ENCODE measurements at places on chromosomes 11 and 22. TPM values are rescaled to one million over a fixed set of nuclear protein-coding genes. Genes with fewer than 3 reads are reported as not detected.

The PHOX2A gene
- total RNA-seq = not detected

DNA sequence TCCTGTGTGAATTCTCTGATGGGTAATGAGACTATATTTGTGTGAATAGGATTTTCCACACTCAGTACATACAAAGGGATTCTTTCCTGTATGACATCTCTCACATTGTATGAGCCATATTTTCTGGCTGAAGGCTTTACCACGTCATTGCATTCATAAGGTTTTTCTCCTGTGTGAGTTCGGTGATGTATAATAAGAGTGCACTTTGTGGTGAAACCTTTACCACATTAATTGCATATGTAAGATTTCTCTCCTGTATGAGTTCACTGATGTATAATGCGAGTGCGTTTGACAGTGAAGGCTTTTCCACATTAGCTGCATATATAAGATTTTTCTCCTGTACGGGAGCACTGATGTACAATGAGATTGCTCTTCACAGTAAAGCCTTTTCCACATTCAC, 455.4 kb upstream of the CNTN5 start:
- DNase-seq = no peak

DNA sequence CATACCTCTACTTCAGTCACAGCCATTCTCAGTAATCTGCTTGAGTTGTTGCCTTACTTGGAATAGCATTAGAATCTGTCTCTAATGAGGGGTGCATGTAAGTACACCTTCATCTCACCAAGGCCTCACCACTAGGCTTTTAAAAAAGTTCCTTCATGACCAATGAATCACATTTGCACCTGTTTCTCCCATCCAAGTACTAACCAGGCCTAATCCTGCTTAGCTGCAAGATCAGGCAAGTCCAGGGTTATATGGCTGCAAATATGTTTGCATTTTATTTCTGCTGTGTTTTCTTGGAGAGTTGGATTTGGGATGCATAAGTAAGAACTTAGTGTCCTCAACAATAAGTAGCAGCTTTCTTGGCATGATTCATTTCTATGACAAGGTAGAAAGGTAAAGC, 66.9 kb downstream of the BBOX1 start:
- no peak for DNase-seq

- DNase-seq = no peak
Measured at GRCh38 chr22:30013201-30013600, 67.1 kb upstream of the HORMAD2 start.

DNA sequence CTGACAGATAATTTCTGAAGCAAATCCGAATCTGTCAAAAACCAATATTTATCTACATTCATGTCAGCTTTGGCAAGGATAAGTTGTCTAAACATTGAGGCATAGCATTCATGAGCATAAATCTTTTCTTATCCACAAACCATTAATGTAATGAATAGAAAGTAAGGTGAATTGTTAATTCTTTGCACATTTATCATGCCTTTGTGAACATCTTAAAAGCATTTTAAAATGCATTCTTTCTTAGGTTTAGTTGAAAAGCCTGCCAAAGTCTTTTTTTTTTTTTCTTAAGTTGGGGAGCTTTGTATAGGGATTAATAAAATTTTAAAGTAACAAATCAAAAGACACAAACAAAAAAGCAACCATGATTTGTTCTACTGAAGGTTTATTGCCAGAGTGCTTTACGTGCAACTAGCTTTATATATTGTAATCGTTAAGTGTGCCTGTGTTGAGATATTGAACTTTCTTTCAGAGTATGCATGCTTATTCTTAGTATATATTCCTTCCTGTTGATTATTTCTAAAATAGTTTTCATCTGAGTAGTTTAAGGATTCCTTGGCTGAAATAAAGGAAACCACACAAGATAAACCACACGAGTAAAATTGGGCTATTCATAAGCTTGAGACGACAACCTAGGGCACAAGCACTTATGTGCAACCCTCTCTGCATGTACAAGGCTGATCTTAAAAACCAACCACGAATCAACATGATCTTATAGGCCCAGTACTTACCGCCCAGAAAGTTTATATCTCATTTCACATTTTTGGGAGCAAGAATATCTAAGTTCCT, 1110.9 kb upstream of the CNTN5 start:
- no peak for DNase-seq

GRCh38 chr22:17239156-17239701, 20.0 kb upstream of the ADA2 start:
- DNase-seq = no peak

- DNase-seq = no peak
Measured at GRCh38 chr11:73072935-73073481, 69.1 kb downstream of the FCHSD2 start.

- no peak for DNase-seq
Measured at GRCh38 chr11:62269654-62270278, at the start of gene SCGB2A2. SCGB2A2 (plus strand) TSS chr11:62270158; CDS start chr11:62270217, 59 bp downstream.

- DNase-seq = no peak
Measured at GRCh38 chr11:1310318-1310687, 871 bp upstream of the TOLLIP start.

DNA sequence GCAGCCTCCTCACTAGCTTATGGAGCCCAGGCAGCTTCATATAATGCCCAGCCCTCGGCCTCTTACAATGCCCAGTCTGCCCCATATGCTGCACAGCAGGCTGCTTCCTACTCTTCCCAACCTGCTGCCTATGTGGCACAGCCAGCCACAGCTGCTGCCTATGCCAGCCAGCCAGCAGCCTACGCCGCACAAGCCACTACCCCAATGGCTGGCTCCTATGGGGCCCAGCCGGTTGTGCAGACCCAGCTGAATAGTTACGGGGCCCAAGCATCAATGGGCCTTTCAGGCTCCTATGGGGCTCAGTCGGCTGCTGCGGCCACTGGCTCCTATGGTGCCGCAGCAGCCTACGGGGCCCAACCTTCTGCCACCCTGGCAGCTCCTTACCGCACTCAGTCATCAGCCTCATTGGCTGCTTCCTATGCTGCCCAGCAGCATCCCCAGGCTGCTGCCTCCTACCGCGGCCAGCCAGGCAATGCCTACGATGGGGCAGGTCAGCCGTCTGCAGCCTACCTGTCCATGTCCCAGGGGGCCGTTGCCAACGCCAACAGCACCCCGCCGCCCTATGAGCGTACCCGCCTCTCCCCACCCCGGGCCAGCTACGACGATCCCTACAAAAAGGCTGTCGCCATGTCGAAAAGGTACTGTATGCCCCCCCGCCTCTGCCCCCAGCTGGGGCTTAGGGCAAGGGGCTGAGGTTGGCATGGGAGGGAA, 8.8 kb downstream of the RBM14 start:
- no peak for DNase-seq
